GM20000 (cell line): ENCODE measurements at places on chromosomes 6 and 20.

GRCh38 chr6:150721418-150722266 lies 122.0 kb downstream of the PLEKHG1 start:
- DNase-seq: no peak

GRCh38 chr6:101401792-101402621 lies 8.5 kb downstream of the GRIK2 start:
- no peak for DNase-seq

DNA sequence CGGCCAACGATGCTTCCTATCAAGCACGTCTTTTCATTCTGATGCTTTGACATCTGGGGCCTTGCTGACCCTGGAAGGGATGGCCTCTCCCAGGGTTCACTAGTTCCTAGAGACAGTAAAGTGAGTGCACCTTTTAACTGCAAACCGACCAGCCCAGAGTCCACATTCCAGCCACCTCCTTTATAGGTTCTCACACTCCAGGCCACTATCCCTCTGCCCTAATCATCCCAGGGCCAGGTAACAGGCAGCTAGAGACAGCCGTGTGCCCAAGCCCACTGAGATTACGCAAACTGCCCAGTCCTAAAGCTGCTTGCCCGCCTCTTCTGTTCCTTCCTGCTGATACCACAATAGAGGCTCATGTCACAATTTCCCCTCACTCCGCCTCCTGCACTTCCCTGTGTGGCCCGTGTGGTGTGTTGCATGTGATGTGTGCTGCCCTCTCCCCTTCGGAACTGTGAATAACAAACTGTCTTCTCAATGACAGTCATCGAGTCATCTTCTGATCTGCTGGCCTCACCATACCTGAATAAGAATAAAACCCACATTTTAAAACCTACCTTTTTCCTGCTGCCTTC lies 123.7 kb upstream of the EXOC2 start:
- DNase-seq: no peak

DNA sequence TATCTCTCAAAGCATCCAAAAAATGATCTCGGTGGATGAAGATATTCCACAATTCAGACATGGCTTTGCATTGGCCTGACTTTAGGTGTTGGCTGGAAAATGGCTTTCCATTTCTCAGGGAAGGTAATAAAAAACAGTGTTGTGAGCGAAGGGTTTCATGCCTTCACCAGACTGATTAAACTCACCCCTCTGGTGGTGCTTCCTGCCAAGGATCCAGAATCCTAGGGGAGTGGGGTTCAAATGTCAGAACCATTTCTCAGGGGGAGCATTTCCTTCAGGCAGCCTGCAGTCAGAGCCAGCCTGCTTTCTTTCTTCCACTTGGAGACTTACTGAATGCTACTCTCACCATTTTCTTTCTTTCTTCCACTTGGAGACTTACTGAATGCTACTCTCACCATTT lies 45.7 kb upstream of the SMIM28 start:
- no peak for DNase-seq

DNA sequence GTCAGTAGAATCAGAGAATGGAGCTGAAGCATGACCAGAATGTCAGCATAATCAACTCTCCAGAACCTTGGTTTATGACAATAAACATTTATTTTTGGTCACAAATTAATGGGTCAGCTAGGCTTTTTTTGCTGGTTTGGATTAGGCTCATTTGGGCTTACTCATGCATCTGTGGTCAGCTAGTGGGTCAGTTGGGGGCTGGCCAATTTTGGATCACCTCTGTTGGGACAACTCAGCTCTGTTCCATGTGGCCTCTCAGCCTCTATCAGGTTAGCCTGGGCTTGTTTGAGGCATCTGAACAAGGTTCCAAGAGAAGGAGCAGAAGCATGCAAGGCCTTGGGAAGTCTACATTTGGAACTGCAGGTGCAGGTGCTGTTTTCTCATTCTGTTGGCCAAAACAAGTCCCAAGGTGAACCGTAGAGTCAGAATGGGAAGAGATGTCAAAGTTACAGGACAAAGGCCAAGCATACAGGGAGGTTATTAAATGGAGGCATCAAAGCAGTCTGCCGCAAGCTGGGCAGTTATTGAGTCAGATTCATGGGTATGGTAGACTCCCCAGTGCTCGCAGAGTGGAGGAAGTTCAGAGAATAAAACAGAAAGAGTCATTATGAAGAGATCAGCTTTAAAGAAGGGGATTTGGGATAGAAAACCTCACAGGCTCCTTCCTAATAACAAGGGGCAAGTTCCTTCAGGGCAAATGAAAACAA lies 173.0 kb downstream of the PLCB4 start:
- no peak for DNase-seq

GRCh38 chr20:37271421-37271768 lies 9.8 kb upstream of the GHRH start:
- no peak for DNase-seq

DNA sequence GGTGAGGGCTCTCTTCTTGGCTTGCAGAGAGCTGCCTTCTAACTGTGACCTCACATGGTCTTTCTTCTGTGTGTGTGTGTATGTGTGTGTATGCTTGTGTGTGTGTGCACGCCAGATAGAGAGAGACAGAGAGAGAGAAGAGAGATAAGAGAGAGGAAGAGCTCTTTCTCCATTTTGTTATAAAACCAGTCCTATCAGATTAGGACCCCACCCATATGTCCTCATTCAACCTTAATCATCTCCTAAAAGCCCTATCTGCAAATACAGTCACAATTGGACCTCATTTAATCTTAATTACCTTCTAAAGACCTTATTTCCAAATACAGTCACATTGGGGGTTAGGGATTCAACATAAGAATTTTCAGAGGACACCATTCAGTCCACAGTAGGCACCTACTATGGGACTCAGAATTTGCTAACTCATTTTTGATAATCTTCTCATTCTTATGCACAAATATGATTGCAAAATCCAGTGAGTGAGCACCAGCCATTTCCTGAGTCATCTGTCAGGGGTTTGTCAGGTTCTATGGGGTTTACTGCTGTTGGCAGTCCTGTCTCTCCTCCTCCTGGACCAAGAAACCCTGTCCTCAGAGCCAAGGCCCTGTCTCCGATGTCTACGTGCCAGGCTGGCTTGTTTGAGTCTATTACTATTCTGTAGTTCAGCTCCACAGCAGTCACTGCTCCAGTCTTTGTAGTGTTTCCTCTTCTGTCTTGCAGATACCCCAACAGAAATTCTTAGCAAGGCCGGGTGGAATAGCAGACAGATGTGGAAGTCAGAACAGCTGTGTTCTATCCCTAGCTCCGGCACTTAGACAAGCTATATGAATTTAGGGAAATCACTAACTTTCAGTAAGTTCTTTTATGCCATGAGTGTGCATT lies 59.0 kb upstream of the FAM184A start:
- DNase-seq: no peak

DNA sequence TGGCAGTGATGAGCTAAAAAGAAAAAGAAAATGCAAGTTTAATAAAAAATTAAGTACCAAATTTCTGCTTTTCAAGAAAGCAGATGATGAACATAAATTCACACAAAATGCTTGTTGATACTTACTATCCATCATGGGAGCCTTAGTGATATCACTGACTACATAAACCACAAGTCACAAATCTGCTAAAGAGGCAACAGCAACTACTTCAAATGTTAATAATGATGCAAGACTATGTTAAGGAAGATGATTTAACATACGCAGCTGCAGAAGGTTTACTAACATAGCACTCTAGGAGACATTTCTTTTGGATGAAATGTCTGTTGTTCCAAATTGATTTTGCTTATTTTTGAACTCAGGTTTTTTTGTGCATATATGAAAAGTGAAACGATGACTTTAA lies 18.6 kb downstream of the FYN start:
- DNase-seq: no peak

- DNase-seq: no peak
These were observed 270.5 kb upstream of the SUPT3H start for GRCh38 chr6:45648262-45648620.

- no peak for DNase-seq
These were observed 502 bp downstream of the DXO start for GRCh38 chr6:31971279-31971992.
